Stimulated activated CD4-positive, alpha-beta T cell treated with anti-CD3 and anti-CD28 coated beads, Interleukin-2, amount 100 ng/mL, for 24 hours (primary cell): ENCODE measurements at places on chromosomes 12 and 14.
A peak's percentile ranks its signal among the peaks of the same experiment; 100 is the strongest.

DNA sequence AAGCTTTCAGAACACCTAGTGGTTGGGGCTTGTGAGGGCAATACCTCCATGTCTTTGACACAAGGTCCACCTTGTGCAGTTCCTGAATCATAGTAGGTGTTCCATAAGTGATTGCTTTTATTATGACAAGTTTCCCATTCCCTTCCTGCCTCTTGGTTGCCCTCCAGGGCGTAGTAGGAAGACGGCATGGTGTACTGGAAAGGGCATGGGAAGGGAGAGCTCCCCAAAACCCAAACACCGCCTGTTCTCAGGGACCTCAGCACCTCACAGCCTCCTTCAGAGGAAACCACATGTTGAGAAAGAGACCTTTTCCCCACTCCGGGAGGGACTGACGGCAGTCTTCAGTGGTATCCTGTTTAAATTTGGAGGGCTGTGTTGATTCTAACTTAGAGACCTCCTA, 21.1 kb downstream of the EVL start:
- DNase-seq: no peak

- no peak for DNase-seq
These were observed 73.7 kb downstream of the GALNT9 start for GRCh38 chr12:132255642-132256041.

DNA sequence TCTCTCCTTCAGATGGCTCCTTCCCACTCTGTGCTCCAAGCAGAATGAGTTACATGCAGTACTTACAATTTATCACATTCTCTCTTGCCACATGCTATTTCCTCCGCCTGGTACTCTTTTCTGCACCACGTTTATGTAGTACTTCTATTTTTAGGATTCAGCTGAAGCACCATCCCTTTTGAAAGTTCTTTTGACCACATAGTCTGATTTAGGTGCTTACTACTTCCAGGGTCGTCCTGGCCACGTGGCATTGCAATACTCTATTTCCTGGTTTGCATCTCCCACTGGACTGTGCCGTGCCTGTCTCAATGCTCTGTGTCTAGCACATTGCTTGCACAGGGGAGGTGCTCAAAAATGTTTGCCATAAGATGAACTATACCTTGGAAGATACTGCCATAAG, 16.3 kb upstream of the TBC1D30 start:
- DNase-seq: no peak

DNA sequence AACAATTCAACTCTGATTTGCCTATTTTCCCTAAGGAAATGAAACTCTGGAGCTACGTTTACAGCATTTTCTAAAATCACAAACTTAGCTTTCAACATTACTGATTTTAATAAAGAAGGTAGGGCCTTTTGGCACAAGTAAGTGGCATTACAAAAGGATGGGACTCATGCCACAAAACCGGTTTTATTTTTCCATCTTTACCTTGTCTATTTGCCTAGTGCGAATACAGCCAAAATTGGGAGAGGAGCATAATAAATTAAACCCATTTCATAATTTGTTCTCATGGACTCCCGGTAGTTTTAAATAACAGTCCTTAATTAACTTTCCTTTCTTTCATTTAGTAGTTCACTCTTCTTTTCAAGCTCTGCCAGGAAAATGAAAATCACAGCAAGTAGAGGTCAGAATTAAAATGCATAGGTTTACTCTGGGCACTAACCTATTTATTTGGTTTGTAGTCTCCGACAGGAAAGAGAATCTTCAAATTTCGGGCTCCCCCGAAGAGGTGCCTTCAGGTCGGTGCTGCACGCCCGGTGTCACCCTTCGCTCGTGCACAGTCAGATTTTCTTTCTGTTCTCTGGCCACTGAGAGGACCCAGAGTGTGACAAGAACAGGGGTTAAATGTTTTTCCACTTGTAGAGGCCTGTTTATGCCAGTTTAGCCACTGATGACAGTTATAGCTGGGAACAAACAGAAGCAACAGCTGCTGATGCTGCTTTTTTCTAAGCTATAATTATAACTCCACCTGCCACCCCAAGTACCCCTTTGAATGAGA, at the start of gene BEST3:
BEST3 (minus strand) TSS at position 535 of the 772 bp plus-strand sequence. CDS start 1,505 bp downstream, outside the sequence.
- no peak for DNase-seq

DNA sequence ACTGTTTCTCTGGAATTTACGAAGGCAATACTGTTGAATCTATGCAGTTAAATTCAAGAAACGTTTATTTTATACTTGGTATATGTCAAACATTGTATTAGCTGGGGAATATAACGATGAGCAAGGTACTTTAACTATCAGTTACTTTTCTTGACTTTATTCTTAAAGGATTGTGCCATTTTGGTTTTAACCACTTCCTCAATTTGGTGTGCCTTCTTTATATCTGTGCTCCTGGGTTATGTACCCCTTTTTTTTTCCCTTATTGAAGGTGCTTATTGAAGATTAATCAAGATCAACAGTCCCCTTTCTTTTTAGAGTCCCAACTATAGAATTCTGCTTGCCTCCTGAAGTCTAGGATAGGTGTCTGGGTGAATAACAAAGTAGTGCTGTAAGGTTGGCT, 5.8 kb downstream of the RAB21 start:
- DNase-seq: no peak

- DNase-seq: no peak
These were observed 57.5 kb upstream of the GARIN2 start for GRCh38 chr14:67131691-67132090.

DNA sequence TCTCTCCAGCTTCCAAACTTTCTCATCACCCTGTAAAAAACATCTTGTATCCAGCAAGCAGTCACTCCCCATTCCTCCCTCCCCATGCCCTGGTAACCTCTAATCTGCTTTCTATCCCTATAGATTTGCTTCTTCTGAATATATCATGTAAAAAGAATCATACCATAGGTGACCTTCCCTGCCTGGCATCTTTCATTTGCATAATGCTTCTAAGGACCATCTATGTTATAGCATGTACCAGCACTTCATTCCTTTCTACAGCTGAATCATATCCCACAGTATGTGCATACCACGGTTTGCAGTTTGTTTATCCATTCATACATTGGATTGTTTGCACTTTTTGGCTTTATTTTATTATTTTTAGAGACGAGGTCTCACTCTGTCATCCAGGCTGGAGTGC, 22.9 kb upstream of the VPS37B start:
- DNase-seq: no peak

- no peak for DNase-seq
These were observed 140.6 kb downstream of the PDE3A start for GRCh38 chr12:20508962-20509361.

DNA sequence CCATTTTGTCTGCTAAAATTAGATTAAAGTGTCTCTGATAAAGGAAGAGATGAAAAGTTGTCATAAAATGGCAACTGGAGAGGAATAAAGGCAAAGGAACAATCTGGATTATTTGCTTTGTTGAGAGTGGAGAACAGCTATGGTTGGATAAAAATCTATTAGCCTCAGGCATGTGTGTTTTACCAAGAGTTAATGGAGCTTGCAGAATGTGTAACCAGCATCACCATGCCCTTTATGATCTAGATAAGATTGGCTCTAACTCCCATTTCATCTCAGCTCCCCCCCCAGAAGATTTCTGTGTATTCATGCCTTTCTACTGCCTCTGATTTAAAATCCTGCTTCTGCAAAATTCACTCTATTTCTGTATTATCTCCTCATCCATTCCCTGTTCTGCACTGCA, 93.8 kb downstream of the GALC start:
- DNase-seq: no peak

DNA sequence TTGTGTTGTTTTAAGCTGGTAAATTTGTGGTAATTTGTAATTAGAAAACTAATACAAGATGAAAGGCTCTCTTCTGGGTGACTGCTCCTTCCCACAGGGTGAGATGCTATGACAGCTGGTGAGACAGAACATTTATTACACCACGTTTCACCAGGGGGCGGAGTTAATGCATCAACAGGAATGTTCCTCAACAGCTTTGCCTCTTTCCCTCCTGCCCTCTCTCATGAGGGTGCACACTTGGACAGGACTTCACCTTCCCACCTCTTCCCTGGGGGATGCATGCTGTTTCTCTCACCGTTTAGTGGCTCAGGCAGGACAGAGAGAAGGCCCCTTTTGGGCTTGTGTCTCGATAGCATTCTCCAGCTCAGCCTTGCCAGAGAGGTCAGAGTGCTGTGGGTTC, 13.4 kb upstream of the PPP1R1A start:
- DNase-seq: no peak

DNA sequence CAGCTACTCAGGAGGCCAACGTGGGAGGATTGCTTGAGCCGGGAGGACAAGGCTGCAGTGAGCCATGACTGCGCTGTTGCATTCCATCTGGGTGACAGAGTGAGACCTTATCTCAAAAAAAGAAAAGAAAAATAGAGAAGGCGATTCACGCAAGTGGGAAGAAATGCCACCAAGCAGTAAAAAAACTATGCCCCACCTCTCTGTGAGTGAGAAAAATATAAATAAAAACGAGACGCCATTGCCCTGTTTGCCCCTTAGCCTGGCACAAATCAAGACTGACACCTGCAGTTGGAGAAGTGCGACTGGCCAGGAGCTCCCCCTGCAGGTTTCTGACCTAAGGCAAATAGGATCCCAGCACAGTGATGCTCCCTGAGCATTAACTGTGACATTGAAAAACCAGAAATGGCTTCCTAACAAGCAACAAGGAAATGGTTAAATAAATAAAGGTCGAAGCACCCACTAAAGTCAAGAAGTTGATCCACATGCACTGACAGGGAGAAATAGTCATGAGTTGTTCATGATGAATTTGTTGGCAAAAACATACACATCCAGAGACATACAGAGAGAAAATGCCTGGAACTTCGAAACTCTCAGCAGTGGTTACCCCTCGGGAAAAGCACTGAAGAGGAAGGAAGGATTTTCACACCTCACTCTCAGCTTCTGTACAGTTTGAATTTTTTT, 21.1 kb downstream of the GSC start:
- DNase-seq: peak; percentile 34

DNA sequence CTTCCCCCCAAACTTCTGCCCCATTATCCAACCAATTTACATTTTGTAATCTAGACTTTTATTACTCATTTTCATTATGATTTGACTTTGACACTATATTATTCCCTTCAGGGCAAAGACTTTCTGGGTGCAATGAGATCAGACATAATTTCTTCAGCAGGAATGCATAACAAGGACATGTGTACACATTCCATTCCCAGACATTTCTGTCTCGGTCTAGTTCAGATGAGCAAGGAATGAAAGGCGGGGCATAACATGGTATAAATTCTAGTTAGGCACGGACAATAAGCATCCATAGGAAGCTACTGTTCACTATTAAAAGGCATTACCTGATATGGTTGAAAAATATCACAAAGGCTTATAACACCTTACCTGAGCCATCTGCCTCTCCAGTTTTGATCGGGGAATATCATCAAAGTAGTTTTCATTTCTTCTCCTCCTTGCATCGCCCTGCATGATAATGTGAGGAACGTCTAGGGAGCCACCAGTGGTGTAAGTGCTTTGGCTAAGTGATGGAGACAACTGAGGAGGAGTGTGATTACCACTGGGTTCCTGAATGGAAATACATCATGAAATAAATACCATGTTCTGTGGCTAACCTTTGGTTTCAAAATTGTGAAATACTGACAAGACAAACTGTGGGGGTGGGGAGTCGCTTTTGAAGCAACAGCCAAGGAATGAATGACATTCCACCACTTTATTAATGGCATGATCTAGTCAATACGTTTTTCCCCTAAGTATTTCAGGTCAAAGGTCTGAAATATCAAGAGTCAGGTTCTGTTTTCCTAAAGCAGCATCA, 183.9 kb downstream of the APAF1 start:
- DNase-seq: no peak

DNA sequence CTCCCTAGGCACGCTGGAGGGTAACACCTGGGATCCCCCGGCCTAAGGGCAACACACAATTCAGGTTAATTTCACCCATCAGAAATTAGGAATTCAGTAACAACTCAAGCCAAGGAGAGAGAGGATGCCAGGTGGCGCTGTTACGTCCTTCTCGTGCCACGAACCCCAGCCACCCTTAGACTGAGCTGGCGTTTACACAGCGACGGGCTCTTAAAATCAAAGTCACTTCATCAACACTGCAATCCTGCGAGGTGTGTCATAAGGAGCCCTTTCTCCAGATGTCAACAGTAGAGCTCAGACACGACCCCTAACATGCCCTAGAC, 110.6 kb upstream of the TMEM132D start:
- DNase-seq: no peak

- DNase-seq: no peak
These were observed 50.7 kb upstream of the C12orf71 start for GRCh38 chr12:27133022-27133590.

- no peak for DNase-seq
These were observed 41.1 kb downstream of the TMEM63C start for GRCh38 chr14:77222546-77223225.

DNA sequence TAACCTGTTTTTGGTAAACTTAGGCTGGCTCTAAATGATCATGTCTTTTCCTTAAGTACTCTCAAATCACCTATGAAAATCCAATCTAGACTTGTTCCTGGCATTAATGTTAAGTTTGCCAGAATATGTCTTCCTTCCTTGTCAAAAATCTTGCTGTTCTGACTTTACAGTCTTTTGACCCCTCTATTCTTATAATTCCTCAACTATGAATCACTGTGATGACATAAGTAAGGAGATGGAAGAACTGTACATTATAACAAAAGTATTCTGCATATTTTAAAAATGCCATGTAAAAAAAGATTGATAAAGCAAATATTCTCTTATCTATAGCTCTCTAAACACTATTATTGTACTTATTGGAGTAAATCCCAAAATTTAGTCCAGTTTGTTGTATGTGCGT, 51.4 kb upstream of the BAZ1A start:
- no peak for DNase-seq

DNA sequence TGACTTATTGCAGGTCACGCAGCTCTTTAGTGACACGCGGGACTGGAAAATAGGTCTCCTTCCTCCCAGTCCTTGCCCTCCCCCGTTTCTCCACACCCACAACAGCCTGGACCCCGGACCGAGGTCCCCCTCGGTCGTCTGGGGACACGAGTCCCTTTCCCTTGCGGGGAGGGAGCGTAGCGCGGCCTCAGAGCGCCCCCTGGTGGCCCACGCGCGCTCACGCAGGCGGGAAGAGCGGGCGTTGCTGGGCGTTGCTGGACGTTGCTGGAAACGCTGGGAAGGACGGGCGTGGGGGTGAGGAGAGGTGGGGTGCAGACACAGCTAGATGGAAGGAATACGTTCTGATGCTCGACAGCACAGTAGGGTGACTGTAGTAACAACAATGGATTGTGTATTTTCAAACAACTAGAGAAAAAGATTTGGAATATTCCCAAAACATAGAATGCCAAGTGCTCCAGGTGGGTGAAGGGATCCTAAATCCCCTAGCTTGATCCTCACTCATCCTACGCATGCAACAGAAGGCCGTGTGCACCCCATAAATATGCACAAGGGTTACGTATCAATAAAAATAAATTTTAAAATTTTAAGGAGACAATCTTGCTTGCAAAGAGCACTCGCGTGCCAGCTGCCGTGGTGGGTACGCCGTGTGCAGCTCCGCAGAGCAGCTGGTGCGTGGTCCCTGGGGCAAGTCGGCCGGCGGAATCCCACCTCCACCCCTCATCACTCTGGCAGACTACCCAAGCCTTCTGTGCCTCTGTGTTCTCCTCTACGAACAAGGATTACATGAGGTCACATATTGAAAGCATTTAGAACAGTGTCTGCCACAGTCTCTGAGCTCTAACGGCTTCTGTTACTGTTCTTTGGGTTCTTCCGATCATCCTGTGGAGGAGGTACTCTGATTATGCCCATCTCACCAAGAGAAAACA, 87.4 kb downstream of the B4GALNT3 start:
- peak; percentile 80 for DNase-seq
